ENCODE measurements at places on chromosomes 1 and 21.

- no peak for DNase-seq
Measured at GRCh38 chr1:64490213-64490818, 20.4 kb downstream of the CACHD1 start.

GRCh38 chr1:15215116-15215515 is 31.9 kb upstream of the FHAD1 start:
- DNase-seq: no peak

DNA sequence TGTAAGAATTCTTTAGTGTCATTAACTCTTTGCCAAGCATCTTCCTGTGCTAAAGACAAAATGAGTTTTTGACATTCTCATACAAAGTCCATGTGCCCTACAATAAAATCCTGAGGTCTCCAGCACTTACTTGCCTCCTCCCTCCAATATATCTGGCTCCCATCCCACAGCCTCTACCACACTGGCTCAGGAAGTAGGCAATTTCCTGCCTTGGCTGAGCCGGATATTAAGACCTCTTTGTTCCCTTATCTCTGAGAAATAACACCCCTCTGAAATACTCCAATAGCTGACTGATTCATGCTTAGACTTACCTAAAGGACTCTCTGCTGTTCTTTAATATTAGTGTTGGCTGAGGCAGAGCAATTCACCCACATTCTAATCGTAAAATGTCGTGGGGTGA is 37.6 kb upstream of the GORAB start:
- no peak for DNase-seq

DNA sequence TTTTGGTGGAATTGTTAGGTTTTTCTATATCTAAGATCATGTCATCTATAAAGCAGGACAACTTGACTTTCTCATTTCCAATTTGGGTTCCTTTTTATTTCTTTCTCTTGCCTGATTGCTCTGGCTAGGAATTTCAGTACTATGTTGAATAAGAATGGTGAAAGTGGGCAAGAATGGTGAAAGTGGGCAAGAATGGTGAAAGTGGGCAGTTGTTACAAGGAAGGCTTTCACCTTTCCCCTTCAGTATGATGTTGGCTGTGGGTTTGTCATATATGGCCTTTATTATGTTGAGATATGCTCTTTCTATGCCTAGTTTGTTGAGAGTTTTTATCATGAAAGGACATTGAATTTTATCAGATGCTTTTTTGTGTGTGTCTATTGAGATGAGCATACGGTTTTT is 64.5 kb downstream of the XPR1 start:
- no peak for DNase-seq

GRCh38 chr1:234778221-234779159 is 168.5 kb upstream of the IRF2BP2 start:
- no peak for DNase-seq

DNA sequence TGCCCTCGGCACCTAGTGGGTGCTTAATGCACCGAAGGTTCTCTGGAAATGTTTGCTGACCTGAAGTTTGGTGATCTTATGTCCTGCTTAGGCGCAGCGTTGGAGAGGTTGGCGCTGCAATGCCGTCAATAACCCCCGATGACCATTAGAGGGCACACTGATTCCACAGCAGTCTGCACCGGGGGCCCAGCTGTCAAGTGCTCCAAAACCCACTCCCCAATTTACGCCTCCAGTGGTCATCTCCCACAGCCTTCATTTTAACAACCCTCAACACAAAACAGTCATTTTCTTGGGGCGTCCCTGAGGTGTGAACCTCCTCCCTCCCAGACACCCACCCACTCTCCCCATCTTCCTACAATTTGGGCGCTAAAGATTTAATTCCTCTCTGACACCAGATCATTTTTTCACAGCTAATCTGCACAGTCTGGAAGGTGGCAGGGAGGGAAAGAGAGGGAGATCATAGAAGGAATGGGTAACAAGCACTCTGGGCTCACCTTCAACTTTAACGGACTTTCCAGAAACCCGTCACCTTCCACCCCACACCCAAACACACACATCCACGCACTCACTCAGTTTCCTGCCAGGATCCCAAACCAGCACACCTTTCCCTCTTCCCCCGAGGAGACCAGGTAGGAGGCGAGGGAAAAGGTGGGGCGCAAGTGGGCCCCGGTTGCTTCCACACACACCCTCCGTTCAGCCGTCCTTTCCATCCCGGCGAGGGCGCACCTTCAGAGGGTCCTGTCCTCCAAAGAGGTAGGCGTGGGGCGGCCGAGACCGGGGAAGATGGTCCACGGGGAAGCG is 570 bp upstream of the NPR1 start:
- DNase-seq: peak; percentile 21

GRCh38 chr1:169186106-169186505 is 79.6 kb downstream of the ATP1B1 start:
- DNase-seq: no peak

DNA sequence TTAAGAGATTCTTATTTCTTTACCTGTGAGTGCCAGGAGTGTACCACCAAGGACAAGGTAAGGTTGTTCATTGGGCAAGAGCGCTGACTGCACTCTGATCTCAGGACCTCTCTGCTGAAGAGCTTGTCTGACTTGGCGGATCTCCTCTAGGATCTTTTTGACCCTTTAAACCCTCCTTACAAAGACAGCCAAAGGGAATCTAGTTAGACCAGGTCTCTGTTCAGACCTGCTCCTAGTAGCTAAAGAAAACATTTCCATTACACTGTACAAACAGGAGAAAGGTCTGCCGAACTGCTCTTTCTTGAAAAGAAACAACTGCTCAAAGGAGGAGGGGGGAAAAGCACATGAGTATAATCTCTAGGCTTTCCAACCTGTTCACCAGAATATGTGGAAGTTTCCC is 49.3 kb downstream of the SMYD2 start:
- no peak for DNase-seq

DNA sequence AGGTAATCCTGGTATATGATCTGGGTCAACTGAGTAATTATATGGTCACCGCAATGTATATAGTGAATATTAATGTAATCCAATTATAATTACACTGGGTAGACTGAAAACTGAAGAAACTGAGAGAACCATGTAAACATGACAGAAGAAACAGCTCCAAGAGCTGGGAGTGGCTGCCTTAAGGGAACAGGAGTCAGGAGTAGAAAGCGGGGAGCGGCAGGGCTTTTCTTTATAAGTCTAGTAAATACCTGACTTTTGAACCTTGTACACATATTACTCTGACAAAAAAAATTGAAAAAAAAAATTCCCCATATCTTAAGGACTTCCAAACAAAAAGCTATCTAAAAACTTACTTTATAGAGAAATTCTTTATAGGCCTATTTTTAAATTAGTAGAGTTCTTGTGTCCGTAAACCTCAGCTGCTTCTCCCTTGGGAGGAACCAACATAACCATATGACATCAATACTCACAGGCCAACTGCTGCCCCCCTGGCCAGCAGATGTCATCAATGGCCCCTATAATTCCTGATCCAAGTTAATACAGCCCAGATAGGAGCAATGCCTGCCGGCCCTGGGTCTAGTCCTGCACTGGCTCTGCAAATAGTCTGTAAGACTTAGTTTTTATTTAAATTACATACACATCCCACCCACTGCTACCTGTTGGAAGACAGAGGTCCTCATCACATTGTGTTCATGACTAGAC is 33.8 kb downstream of the THAP3 start:
- DNase-seq: no peak

DNA sequence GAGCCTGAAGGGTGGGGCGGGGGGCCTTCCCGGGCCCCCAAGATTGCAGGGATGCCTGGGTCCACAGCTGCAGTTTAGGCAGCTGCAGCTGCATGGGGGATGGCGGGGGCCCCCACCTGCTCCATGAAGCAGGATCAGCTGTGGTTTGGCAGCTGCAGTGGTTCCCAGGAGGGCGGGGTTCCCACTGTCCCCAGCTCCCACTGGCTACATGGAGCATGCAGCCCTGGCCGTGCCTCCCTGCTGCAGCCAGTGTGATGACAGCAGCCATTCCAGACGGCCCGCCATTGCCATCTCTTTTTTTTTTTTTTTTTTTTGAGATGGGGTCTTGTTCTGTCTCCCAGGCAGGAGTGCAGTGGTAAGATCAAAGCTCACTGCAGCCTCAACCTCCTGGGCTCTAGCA is 992 bp upstream of the C1QA start:
- no peak for DNase-seq

DNA sequence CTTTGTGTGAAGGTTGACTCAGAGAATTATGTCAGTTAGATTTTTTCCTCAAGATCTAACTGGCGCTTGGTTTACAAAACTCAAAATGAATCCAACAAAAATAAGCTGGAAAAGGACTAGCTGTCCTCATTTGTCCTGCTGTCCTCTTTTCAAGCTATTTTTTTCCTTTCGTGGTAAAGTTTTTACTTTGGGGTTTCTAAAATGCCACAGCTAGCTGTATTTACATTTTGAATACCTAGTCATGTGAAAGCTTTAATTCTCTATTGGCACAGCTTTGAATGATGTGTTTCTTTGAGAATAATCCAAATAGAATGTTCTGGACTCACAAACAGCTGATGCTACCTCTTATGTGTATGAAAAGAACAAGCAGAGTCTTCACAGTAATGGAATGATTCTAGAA is 673.6 kb upstream of the NR5A2 start:
- DNase-seq: no peak

DNA sequence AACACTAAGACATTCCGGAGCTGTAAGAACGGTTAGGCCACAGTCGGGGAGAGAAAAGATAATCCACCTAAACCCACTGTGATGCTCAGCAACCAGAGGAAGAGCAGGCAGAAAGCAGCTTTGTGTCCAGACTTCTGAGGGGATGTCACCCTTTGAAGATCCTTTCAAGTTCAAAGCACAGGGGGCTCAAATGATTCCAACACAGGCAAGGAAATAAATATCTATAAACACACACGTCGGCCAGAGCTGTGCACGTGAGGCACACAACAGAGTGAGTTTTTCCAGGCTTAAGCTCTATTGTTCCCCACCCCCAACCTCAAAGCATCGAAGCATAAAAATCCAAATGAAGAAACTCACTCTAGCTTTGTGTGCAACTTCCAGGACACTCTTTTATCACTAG is 479.0 kb downstream of the DISC1 start:
- no peak for DNase-seq

DNA sequence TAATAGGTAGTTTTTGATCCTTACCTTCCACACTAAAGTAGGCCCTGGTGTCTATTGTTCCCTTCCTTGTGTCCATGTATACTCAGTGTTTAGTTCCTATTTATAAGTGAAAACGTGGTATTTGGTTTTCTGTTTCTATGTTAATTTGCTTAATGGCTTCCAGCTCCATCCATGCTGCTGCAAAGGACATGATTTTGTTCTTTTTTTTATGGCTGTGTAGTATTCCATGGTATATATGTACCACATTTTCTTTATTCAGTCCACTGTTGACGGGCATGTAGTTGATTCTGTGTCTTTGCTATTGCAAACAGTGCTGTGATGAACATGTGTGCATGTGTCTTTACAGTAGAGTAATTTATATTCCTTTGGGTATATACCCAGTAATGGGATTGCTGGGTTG is 20.8 kb downstream of the PRCC start:
- no peak for DNase-seq

DNA sequence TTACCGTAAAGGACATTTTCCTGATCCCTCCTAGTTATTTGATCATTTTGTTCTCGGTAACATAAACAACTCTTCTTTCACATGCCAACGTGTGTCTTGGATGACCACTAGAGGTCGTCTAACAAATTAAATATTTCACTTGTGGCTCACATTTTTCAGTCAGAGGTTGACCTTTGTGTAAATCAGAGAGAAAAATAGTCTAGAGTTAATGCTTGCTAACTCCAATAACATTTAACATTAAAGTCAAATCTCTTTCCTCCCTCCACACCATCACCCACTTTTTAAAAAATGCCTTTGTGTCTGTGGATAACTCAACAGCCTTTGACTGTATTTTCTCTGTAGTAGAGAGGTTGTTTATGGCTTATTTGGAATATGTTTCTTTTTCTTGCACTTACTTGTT is 220.5 kb upstream of the B3GALT2 start:
- no peak for DNase-seq
